ENCODE measurements at places on chromosomes 5 and 9. TPM values are rescaled to one million over a fixed set of nuclear protein-coding genes. Genes with fewer than 3 reads are reported as not detected.

MACROH2A1 gene
- total RNA-seq, result 153 TPM

LIX1 gene
- not detected for total RNA-seq

SLC12A7 gene
- 34.6 TPM for total RNA-seq

PCDHA1 gene
- total RNA-seq, result not detected

TRIP13 gene
- total RNA-seq, result not detected

FAM240B gene
- not detected for total RNA-seq

FSTL4 gene
- not detected for total RNA-seq

PPP1R26 gene
- 17.6 TPM for total RNA-seq

UBE2B gene
- 21.1 TPM for total RNA-seq

Data from thoracic aorta (tissue), 2 donors.